RCC 7860 (cell line): ENCODE measurements at places on chromosomes 1 and 21.
A peak's percentile ranks its signal among the peaks of the same experiment; 100 is the strongest.

DNA sequence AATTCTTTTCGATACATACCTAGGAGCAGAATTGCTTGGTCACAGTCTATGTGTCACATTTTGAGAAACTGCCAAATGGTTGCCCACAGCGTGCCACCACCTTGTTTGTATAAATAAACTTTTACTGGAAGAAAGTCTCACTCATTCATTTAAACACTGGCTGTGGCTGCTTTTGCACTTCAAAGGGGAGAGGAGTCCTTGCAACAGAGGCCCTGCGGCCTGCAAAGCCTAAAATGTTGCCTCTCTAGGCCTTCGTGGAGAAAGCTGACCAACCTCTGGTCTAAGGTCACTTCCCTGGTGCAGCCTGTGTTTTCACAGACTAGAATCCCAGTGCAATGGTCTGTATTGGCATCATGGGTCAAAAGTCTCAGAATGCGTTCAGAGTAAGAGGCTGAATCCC is 8.3 kb downstream of the RIPK4 start:
- DNase-seq = peak; percentile 72

DNA sequence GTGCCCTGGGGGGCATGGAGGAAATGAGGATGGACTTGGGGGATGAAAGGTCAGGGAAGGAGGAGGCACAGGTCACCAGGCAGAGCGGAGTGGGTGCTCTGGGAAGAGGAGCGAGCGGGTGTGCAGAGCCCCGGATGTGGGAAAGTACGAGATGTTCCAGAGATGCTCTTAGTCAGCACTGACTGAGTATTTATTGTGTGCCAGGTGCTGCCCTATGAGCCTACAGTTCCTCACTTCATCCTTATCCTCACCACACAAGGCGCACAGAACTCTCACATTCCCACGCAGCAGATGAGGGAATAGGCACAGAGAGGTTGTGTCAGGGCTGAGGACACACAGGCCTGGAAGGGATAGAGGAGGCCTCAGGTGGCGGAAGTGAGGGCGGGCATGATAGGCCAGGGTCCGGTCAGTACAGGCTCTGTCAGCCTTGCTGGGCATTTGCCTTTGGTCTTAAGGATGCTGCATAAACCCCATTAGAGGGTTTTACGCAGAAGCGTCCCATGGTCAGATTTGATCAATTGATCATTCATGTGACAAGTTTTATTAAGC is 77.3 kb downstream of the ARHGEF10L start:
- no peak for DNase-seq

- DNase-seq = no peak
Observed at GRCh38 chr1:77100875-77101274, 118.4 kb downstream of the PIGK start.

DNA sequence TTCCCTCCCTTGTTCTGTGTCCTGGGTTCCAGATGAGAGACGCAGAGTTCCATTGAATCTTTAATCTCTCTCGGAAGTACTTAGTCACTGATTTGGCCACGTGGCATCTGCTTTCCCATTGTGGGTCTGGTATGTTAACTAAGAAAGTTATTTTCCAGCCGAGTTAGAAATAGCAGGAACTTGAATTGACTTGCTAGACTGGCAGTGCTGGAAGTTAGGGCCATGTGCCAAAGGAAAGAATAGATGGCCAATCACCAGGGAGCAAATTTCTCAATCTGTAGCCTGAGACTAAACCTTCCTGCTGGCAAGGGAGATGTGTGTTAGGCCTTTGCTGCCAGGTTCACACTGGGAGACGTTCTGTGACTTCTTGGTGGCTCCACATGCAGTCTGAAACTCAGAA is 24.2 kb upstream of the SLFNL1 start:
- DNase-seq = no peak

DNA sequence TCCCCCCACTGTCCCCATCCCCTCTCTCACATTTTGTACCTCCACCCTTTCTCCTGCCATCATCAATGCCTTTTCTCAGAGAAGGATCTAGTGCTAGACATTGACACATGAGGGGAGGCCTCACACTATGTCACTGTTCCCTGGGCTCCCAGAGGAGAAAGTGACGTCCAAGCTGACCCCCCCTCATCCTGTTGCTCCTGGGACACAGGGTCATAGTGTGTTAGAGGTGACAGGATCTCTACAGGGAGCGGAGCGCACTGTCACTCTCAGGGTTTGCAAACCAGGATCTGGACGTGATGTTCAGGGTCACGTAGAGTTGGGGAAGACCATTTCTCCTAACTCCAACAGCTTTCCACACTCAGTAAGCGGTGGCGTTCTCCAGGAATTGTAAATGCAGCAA is 2.6 kb downstream of the NCMAP start:
- DNase-seq = no peak

DNA sequence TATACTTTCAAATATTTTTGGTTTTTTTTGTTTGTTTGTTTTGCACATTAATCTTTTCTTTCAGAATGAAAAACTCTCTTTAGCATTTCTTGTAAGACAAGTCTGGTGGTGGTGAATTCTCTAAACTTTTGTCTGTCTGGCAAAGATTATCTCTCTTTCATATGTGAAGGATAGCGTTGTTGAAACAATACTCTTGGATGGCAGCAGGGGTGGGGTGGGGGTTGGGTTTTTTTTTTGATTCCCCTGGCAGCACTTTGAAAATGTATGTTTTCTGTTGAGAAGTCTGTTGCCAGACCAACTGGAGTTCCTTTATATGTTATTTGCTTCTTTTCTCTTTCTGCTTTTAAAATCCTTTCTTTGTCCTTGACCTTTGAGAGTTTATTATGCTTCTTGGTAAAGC is 160.2 kb downstream of the VAV3 start:
- no peak for DNase-seq

DNA sequence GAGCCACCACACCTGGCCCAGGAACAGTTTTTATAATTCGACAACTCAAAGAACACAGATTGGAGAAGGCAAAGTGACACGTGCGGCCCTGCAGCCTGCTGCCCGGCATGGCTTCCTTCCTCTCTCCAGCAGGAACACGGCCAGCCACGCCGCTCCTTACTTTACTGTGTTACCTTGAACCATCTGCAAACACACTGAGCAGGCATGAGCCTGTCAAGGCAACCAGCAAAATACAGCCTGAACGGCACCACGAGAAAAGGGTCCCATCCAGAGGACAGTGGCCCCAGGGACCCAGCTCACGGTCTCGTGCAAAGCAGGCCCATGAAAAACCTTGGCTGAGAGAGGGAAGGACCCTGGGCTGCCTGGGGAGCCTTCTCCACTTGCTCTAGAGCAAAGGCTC is 38.8 kb downstream of the NPHP4 start:
- DNase-seq = no peak

DNA sequence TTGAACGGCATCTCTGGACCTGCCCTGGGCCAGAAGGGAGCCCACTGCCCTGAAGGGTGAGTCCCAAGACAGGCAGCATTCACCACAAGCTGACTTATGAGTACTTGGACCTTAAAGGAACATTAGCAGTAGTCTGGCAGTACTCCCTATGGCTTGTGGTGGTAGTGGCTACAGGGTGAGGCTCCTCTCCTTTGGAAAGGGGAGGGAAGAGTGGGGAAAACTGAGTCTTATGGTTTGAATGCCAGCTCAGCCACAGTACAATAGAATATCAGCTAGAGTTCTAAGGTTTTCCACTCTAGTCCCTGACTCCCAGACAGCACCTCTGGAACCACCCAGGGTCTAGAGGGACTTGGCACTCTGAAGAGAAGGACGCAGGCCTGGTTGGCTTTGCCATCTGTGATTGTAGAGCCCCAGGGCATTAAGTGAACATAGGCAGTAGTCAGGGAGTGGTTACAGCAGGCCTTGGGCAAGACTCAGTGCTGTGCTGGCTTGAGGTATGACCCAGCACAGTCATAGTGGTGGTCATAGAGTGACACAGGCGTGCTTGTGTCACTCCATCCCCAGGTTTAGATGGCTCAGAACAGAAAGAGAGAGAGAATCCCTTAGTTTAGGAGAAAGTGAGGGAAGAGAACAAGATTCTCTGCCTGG is 31.0 kb downstream of the CD53 start:
- DNase-seq = no peak

GRCh38 chr1:178189814-178190213 is 95.9 kb downstream of the RASAL2 start:
- peak; percentile 21 for DNase-seq

DNA sequence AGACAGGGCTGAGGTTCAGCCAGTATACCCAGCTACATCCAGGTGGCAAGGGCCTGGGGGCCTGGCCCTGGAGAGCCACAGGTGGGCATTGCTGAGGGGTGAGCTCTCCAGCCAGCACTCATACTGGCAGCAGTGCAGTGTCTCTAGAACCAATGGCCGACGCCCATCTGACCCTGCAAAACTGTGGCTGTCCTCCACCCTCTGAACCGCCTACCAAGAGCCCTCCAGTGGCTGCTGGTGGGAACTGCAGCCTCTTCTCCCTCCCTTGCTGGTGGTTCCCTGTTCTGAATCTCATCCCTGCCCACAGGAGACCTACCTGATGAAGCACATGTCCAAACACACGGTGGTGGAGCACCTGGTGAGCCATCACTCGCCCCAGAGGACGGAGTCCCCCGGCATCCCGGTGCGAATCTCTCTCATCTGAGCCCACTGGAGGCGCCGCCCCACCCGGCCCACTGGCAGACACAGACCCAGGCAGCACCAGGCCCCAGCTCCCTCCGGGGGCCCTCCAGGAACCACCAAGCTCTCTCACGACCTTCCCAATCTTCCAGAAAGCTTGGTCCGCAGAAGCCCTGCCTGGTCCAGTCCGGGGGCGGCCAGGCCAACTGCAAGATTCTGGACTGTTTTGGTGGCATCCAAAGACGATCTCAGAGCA is 22.1 kb downstream of the A3GALT2 start:
- peak; percentile 42 for DNase-seq

DNA sequence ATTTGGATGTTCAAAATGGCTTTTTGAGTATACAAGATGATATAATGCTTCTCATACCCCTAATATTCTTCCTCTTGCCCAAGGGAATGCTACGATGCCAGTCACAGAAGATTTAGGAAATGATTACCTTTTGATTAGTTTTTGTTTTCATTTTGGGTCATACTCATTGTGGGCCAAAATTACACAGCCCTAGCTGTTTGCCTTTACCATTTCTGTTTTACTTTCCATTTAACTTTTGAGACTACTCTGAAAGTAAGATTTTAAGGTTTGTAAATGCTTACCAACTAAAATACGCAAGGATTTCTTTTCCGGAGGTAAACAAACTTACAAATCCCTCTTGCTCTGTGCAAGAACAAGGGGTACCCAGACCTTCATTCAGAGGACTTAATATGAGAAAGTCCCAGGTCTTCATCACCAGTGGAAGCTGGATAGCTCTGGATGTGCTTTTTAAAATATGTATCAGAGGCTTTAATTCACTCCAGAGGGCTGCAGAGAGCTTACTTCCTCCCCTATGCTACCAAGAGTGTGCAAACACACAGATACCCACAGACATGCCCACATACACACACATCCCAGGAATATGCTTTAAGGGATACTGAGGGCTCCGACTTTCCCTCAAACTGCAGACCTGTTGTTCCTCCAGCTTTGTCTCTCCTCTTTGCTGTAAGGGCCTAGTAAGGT is 631.4 kb downstream of the SMYD3 start:
- no peak for DNase-seq

- peak; percentile 85 for DNase-seq
Observed at GRCh38 chr1:159015440-159015909, 5.8 kb downstream of the IFI16 start.

DNA sequence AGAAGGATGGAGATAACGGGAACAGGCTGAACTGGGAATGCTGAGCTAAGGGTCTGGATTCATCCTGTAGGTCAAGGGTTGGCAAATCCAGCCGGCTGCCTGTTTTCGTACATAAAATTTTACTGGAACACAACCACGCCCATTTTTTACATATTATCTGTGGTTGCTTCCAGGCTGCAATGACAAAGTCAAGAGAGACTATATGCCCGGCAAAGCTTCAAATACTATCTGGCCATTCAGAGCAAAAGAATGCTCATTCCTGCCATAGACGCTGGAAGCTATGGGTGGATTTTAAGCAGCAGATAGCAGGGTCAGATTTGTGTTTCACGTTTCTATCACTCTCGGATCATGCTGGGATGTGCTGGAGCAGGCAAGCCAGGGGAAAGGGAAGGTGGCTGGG is 137.9 kb upstream of the EDN2 start:
- DNase-seq = no peak

GRCh38 chr1:198143797-198144196 is 13.0 kb upstream of the NEK7 start:
- DNase-seq = no peak

DNA sequence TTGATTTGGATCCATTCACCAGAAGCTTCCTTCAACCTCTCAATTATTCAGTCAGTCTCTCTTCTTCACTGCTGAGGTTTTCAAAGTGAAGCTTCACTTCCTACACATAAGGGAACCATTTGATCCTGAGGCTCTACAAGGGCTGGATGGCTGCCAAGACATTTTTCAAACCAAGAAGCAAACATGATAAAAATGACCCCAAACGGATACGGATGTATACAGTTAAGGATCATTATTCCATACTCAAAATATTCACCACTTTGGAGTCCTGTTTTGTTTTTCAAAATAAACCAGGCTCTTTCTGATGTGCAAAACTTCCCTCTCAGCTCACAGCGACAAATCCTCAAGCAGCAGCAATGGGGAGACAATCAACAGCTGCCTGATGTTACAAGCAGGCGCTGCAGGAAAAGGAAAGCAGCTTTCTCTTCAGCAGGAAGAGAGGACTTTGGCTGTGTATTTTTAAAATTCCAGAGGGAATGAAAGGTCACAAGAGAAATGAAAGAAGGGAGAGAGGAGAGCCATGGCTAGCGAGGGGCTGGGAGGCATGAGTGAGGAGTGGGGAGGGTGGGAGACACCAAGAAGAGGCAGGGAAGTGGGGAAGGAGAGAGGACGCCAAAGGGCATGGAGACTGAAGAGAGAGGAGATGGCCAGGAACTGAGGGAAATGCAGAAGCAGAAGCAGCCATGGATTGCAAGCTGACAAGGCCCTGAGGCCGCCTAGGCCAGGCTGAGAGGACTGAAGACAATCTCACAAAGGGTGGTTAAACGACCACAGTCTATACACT is 145.4 kb downstream of the SLC45A1 start:
- no peak for DNase-seq

DNA sequence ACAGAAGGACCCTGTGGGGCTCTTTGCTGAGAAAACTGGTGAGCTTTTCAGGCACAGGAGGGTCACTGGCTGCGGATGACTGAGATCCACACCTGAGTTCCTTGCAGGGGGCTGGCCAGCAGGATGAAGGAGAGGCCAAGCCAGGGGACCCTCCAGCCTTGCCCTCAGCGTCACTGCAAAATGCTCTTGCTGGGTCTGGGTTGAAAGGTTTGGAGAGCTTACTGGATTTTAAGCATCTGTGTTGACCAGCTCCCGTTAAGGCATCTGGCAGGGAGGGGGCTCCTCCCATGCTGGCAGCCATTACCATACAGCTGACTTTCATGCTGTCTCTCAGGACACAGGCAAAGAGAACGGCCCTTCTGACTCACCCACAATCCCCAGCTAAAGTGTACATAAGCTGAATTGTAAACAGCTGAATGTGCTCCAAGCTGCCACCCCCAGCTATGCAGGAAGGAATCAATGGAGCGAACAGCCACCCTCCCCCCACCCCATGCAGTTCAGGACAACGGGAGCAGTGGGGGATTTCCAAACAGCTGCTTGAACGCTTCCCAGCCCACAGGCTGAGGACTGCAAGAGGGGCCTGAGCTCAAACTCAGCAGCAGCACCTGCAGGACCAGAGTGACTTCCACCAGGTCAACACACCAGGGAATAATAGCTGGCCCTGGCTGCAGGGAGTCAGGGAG is 21.3 kb upstream of the A3GALT2 start:
- DNase-seq = peak; percentile 93
